Ascending aorta (tissue), 2 donors: ENCODE measurements at places on chromosomes 11 and 22. TPM values are rescaled to one million over a fixed set of nuclear protein-coding genes. Genes with fewer than 3 reads are reported as not detected.

Gene LRRC75B
- 22.7 TPM for total RNA-seq

DNA sequence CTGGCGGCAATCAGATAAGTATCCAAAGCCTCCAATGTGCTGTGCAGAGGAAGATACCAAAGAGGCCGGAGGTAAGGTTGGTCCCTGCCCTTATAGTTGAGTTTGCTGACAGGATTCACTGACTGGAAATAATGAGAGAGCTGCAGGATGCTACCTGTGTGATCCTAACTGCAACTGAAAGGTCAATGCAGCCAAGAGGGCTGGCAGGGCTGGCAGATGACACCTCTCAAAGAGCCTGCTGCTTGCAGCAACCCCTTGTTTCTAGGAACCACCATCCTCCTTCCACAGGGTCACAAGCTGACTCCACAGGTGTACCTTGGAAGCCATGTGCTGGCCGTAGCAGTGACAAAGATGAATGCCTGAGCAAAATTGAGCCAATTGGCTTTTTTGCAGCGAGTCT is 348.1 kb downstream of the DDX10 start:
- DNase-seq, result no peak

Gene SGSM1
- total RNA-seq, result 4.2 TPM

DNA sequence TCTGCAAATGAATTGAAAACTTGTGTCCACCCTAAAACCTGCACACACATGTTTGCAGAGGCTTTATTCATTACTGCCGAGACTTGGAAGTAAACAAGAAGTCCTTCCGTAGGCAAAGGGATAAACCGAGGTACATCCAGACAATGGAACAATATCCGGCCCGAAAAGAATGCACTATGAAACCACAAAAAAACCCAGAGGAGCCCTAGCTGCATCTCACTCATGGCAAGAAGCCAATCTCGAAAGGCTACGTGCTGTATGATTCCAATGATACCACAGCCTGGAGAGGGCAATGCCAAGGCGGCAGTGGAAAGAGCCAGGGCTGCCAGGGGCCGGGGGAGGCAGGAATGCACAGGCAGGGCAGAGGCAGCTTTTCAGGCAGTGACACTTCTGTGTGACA is 3.2 kb upstream of the MRPL23 start:
- DNase-seq, result no peak

- DNase-seq, result no peak
These were observed 19.6 kb downstream of the CDC45 start for GRCh38 chr22:19499236-19499879.

Gene OR2AG2
- 0.43 TPM for total RNA-seq
